Inflammatory macrophage treated with lipopolysaccharide for 1 hour (primary cell): ENCODE measurements at places on chromosomes 3 and 15.

DNA sequence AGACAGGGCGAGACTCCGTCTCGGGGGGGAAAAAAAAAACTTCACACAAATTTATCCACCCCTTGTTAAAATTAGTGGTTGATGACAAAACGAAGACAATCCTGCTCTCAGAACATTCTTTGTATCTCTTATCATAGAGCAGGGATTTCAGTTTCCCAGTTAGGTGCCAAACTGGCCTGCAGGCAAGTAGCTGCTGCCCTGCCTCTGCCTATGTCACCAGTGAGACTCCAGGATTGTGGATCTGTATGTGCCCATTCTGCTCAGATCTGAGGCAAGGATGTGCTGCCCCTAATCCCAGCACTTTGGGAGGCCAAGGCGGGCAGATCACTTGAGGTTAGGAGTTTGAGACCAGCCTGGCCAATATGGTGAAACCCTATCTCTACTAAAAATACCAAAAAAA, 54.4 kb downstream of the IQGAP1 start:
- no peak for DNase-seq

GRCh38 chr15:45653702-45654424, 19.0 kb downstream of the SQOR start:
- DNase-seq, result peak; percentile 87

DNA sequence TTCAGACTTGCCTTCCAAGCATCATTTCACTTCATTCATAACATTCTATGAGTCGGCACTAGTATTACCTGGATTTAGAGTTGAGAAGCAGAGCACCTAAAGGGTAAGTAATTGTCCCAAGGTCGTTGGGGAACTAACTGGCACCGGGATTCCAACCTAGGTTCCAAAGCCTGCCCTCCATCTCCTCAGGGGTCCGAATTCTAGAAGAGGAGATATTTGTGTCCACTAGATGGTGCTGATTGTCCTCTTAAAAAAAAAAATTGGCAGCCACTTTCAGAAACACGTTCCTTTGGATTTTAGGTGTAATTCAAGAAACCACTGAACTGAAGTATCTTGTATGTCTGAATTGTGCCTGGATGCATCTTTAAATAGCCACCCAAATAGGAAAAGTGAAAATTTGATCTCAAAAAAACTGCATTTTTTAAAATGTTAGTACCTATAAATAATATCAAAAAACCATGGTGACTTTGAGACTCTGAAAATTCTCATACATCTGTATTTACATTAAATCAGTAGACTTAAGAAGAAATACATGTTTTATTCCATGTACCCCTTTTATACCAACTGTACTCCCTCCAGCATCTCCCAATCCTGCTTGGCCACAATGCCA, 3.9 kb upstream of the FSIP1 start:
- DNase-seq, result peak; percentile 66

GRCh38 chr3:10335190-10335738, 14.4 kb upstream of the SEC13 start:
- no peak for DNase-seq

DNA sequence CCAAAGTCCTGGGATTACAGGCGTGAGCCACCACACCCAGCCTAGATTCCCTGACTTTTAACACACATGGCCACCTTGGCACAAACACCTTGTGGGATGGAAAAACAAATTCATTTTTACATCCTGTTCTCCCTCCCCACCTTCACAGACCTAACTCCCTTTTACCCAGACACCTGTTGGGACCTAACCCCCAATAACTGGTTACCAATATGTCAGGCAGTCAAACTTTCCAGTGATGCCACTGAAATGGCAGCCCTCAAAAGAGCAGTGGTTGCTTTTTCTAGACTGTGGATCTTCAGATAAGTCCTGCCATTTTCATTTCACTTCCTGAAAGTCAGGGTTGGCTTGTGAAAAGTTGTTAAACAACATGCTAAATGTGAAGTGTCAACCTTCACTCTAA, 34.9 kb downstream of the SIN3A start:
- no peak for DNase-seq

DNA sequence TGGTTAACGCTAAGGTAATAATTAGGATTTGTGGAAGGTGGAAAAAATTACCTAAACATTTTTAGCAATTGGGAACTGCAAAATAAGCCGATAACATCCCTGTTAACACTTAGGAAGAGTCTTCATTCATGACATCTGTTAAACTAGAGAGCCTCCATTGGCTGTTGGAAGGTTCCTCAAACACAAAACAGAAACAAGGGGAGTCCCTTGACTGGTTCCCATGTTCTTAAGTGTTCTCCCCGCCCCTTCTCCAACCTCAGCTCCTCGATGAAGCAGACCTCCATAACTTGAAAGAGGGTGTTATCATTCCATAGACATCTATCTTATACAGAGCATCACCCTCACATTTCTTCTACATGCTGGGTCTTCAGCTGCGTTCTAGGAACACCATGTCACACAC, 2.5 kb downstream of the SLC22A13 start:
- peak; percentile 44 for DNase-seq

DNA sequence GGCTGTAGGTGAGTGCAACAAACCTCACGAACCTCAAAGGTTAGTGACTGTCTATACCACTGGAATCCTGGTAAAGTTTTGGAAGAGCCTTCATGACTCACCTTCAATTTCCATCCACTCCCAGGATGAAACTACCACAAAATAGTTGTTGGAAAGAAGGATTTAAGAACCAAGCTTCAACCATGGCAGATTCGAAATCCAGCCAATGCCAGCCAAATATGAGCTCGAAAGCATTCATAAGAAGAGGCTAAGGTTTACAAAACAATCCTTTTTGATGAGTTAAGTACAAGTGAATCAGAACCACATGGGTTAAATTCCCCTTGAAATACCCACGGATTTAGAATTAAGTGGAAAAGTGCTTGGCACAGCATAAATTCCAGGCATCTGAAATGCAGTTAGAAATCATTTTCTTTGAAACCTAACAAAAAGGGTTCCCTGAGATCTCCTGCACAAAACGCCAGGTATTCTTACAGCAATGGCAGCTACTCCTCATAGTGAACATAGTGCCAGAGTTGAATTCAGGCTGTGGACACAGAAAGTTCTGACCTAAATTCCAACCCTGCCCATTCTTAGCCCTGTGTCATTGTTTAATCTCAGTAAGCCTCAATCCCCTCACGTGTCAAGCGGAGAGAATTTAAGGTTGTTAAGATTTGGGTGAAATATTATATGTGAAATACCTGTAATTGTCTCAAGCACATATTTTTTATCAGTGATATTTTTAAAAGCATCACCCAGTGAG, 89.2 kb downstream of the FBN1 start:
- DNase-seq, result no peak

DNA sequence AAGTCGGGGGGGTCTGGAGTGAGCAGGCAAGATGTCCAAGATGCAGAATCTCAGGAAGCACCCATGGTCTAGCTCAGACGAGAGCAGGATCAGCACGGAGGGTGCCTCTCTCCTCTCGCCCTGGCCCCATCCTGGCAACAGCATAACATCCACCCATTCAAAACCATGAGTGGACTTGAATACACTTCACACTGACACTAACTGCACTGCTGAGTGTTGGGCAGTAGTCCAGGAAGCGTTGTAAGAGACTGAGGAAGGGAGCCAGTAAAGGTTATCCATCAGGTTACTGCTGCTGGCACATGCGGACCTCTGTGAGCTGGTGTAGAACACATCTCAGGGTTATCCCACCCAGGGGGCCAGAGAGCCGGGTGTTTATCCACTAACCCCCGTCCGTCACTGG, 131.0 kb upstream of the TOPAZ1 start:
- DNase-seq, result no peak

DNA sequence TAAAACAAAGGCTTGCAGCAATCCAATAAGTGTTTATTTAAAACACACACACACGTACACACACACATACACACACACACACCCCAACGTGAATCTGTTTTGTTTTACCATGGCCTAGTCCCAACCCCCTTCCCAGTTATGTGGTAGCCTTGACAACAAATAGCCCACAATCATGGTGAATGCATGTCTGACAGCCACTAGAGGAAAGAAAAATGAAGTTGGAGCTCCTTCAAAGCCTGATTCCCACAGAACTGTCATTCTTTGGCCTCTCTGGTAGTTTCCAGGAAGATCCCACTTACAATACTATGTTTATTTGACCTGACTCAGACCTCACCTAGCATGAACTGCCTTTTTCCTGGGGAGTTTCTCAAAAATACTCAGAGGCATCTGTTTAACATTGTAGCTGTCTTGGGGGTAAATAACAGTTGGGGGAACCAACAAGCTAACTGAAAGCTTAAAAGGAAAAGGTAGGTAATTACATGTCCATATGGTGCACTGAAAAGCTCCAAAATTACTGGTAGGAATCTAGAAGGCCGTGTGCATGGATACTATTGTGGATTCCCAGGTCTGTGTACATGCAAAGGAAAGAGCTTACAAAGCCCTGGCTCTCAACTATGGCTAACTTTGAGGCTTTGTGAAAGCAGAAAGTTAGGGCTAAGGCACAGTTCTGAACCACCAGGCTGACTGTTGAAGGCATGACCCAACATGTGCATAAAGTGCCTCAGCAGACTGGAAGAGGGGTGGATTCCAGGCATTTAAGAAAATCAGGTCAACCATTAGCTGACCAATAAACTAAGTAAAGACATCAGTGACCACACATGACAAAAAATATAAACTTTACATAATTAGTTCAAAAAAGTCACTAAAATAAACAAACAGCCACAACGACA, 65.3 kb downstream of the FAIM start:
- DNase-seq, result no peak

- no peak for DNase-seq
Observed at GRCh38 chr3:144200004-144200403, 228.4 kb downstream of the DIPK2A start.

GRCh38 chr15:27241943-27242342, 271.0 kb downstream of the GABRG3 start:
- DNase-seq, result no peak

- no peak for DNase-seq
Observed at GRCh38 chr3:127408022-127408683, 120.3 kb upstream of the PRR20G start.

GRCh38 chr3:132315851-132316250, 1.4 kb upstream of the ACP3 start:
- no peak for DNase-seq

- no peak for DNase-seq
Observed at GRCh38 chr3:196756732-196757131, 17.1 kb downstream of the PAK2 start.

GRCh38 chr3:9690451-9691450, 12.9 kb upstream of the CPNE9 start:
- DNase-seq, result peak; percentile 2

- no peak for DNase-seq
Observed at GRCh38 chr15:73324496-73325170, 44.1 kb downstream of the HCN4 start.

DNA sequence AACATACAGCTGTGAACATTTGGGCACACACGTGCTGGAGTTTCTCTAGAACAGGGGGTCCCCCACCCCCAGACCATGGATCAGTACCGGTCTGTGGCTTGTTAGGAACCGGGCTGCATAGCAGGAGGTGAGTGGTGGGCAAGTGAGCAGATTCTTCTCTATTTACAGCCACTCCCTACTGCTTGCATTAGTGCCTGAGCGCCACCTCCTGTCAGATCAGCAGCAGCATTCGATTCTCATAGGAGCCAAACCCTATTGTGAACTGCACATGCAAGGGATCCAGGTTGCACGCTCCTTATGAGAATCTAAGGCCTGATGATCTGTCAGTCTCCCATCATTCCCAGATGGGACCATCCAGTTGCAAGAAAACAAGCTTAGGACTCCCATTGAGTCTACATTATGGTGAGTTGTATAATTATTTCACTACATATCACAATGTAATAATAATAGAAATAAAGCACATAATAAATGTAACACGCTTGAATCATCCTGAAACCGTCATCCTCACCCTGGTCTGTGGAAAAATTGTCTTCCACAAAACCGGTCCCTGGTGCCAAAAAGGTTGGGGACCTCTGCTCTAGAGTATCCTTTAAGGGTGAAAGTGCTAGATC, 25.8 kb downstream of the CHRM5 start:
- no peak for DNase-seq

- DNase-seq, result no peak
Observed at GRCh38 chr3:133159498-133160475, 121.6 kb downstream of the TMEM108 start.

GRCh38 chr3:50410185-50410584, 50.9 kb upstream of the TMEM115 start:
- no peak for DNase-seq

GRCh38 chr3:124890573-124891190, 3.5 kb upstream of the ITGB5 start:
- DNase-seq, result no peak

DNA sequence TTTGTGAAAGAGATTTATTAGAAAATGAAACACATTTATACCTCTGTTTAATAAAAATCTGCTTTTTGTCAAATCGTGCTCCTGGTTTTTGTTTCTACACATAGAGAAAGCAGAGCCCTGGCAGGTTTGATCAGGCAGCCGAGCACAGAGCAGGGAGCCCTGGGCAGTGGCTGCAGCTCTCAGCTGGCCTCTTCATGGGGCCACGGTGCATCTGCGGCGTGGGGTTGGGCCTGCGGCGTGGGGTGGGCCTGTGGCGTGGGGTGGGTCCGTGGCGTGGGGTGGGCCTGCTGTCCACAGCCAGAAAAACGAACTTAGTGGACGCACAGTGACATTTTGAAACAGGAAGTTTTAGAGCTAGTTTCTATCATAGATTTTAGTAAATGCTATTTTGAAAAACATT, 10.6 kb downstream of the GOLGA6L2 start:
- no peak for DNase-seq

GRCh38 chr3:27714692-27715453, 7.2 kb downstream of the EOMES start:
- no peak for DNase-seq

DNA sequence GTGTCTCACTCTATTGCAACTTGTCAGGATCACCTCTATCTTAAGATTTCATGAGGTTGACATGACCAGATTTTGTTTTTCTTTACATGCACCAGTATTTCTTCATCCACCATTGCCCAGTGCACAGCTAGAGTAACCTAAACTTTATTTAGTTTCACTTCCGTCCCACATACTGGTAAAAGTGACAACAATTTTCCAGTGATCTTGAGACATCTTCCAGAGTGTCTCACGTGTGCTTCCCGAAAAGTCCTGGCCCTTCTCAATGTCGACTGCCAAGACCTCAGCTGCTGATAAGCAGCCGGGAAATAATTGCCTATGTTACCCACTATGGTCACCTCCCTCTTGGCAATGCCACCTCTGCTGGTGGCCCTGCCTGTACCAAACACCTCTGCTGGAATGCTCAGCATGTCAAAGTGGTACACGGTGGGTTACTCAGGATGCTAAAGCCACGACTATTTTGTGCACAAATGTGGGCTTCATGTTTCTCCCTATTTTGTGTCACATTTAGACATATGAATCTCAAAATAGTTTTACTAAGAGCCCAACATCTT, 379.7 kb upstream of the TGFBR2 start:
- DNase-seq, result peak; percentile 41

- DNase-seq, result no peak
Observed at GRCh38 chr3:54857343-54857742, 70.5 kb downstream of the LRTM1 start.
